Muscle of arm (tissue), 14 donors: ENCODE measurements at places on chromosomes 16 and 17. TPM values are rescaled to one million over a fixed set of nuclear protein-coding genes. Genes with fewer than 3 reads are reported as not detected.

The P3H4 gene
- polyA plus RNA-seq, result 38.7 TPM

The TRAF7 gene
- polyA plus RNA-seq, result 49.2 TPM

The ARL5C gene
- not detected for polyA plus RNA-seq

The PROCA1 gene
- polyA plus RNA-seq, result 1.6 TPM

The LRRC37A3 gene
- polyA plus RNA-seq, result 29.3 TPM

The SMIM22 gene
- 1.2 TPM for polyA plus RNA-seq

The SPIRE2 gene
- 2.7 TPM for polyA plus RNA-seq

The CA7 gene
- polyA plus RNA-seq, result not detected

The SLC5A11 gene
- not detected for polyA plus RNA-seq

The HCRT gene
- not detected for polyA plus RNA-seq

The KRT28 gene
- not detected for polyA plus RNA-seq

The CTF1 gene
- not detected for polyA plus RNA-seq

The CARD14 gene
- 1.5 TPM for polyA plus RNA-seq

- no peak for DNase-seq
These were observed 6.5 kb upstream of the MTMR4 start for GRCh38 chr17:58520843-58521430.

DNA sequence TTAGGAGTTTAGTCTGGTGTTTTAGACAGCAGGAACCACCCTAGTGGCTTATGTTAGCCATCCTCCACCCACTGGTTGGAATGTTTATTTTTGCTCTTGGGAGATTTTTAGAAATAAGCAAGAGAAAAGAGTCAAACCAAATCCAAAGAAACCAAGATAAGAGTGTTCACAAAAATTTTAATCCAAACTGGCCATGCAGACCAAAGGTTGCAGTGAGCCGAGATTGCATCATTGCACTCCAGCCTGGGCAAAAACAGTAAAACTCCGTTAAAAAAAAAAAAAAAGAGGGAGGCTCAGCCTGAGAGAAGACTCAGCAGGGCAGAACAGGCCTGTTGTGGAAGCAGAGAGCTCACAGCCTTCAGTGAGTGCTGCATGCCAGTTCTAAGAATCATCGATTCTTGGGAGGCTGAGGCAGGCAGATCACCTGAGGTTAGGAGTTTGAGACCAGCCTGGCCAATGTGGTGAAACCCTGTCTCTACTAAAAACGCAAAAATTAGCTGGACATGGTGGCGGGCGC, 12.2 kb upstream of the C16orf54 start:
- no peak for DNase-seq

DNA sequence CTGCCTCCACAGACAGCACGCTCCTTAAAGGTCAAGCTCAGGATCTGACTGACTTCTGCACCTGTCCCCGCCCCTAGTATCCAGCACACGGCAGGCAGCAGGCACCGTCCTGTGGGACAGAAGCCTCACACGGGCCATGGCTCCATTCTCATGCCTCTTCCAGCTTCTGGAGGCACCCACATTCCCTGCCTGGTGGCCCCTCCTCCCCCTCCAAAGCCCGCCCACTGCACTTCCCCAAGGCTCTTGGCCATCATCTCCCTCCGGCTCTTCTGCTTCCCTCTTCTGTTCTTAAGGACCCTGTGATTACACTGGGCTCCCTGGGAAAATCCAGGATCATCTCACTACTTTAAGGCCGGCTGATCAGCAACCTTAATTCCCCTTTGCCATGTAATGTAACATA, 3.5 kb downstream of the CANT1 start:
- no peak for DNase-seq

GRCh38 chr16:58655215-58655596, 25.6 kb upstream of the CNOT1 start:
- DNase-seq, result no peak

GRCh38 chr16:62100651-62101050, 64.4 kb upstream of the CDH8 start:
- no peak for DNase-seq

GRCh38 chr17:50169121-50169764, 3.4 kb downstream of the SGCA start:
- DNase-seq, result no peak

DNA sequence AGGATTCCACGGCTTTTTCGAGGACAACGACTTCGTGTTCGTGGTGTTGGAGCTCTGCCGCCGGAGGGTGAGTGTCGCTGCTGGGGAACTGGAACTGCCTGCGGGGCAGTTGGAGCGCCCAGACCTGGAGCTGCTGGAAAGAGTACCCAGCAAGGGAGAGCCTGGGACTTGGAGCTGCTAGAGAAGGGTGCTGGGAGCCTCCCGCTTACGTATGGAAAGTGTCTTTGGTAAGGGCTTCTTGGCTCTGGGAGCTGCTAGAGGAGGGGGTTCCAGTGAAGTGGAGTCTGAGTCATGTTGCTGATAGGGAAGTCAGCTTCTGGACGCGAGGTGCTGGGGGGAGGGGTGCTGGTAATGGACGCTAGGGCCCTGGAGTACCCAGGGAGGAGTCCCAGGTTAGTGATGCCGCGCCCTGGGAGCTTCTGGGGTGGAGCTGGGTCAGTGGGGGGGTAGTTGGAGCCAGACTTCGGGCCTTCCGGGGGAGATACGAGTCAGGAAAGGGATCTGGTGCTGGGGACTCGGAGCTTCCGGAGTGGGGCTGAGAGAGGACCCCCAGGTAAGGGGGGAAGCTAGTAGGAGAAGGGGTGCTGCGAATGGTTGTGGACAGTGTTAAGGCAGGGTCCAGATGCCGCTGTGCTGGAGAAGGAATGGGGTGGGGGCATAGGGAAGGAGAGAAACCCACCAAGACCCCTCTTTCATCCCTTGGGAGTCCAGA, 741 bp downstream of the PLK1 start:
- DNase-seq, result no peak

- DNase-seq, result no peak
These were observed 193.0 kb upstream of the ZFHX3 start for GRCh38 chr16:73240920-73241319.

DNA sequence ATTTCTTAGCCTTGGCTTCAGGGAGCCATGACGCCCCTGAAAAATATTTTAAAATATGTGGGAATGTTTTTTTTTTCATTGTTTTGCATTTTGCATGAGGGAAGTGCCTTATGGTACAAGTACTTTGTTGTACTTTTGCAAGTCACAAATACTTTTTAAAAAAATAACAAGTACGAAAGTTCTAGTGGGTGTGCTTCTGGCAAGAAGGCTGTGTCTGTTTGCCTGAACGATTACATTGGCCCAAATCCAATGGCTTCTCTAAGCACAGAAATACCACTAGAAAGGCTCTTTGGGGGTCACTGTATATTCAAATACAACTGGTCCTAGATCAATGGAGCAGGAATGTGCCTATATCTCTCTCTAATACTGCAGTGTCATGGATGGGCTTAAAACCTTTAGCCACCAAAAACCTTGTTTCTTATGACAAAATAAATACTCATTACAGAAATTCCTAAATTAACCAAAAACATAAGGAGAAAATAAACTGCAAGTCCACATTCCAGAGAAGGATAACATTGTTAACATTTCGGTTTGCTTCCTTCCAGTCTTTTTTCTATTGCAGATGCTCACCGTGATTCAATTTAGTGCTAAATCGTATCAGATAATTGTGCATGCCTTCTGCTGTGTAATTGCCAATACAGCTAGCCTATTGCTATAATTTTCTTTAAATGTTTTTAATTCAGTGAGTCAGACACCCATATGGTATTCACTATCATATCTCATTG, 97.4 kb downstream of the VAT1L start:
- DNase-seq, result no peak

DNA sequence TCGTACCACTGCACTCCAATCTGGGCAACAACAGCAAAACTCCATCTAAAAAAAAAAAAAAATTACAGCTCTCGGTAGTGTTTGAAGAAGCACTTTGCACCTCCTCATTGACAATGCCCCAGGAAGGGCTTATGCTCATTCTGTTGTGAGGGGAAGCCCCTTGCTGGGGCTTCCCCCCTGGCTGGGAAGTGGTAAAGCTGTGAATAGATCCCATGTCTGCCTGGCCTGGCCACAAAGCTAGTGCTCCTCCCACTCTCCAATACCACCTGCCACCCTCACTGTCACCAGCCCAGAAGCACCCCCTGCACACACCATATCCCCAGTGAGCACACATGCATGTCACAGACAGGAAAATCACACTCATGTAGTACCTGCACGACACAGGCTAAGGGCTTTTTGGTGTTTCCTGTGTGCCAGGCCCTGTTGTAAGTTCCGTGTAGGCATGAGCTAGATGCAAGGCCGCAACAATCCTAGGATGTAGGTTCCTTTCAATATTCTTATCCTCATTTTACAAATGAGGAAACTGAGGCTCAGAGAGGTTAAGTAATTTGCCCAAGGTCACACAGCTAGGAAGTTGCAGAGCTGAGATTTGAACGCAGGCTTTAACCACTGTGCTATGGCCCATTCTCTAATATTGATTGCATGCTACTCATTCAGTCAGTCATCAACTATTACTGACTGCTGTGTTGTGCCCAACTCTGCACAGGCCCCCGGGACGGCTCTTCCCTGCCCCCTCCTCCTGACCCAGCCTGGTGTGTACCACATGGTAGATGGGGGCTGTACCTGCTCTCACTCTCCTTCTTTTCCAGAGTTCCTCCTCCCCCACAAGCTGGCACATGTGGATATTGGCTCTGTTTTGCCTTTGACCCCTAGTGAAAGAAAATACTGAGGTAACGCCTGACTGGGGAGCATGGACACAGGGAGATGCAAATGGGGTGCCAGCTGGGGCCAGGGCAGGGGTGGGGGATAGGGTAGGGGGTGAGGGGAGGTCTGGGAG, 11.9 kb upstream of the COL1A1 start:
- no peak for DNase-seq

- DNase-seq, result no peak
These were observed 16.1 kb upstream of the ABCA5 start for GRCh38 chr17:69342896-69343644.

- no peak for DNase-seq
These were observed 8.2 kb downstream of the ADCY7 start for GRCh38 chr16:50274326-50275097.

DNA sequence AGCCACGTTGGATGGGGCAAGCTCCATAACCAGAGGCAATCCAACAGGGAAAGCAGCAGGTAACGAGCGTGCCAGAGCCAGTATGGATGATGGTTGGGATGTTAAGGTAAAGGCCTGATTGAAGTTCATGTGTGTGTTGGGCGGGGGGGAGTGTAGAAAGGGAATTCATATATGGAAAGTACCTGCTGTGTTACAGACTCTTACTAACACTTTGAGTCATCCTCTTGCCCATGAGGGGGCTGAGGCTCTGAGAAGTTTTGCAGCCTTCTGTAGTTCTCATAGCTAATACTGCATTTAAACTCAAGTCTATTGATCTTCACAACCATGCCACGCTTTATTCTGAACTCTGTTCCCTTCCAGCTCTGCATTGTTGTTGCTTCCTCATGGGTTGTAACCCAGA, 28.5 kb downstream of the SYCE1L start:
- no peak for DNase-seq

DNA sequence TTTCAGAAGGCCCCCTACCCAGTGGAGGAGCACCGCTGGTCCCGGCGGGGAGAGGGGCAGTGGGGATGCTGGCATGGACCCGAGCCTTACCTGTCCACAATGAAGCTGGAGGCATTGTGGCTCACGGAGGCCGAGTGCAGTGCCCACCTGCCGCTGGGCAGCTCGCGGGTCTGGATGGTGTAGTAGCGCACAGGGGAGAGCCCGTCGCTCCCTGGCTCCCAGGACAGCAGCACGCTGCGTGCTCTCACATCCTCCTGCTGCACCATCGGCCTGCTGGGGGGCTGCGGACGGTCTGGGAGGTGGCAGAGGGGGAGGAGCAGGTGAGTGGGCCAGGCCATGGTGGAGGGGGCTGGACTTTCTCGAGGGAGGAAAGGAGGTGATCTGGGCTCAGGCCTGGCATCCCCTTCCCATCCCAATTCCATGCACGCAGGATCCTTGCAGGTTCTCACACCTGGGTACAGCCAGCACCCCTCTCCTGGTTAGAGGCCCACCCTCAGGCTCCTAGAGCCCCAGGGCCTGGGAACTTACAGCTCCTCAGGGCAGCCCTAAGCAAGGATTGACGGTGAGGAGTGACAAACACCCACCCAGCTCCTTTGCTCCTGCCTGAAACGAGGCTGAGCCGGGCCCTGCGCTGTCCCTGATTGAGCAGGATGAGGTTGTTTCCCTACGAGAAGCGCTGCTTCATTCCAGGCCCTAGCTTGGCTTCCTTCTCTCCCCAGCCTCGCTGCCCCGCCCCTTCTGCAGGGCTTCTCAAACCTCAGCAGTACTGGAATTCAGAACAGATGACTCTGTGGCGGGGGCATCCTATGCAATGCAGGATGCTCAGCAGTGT, 76.2 kb upstream of the CDC42EP4 start:
- DNase-seq, result no peak

- DNase-seq, result no peak
These were observed 144.1 kb downstream of the RBFOX3 start for GRCh38 chr17:79466562-79467350.

DNA sequence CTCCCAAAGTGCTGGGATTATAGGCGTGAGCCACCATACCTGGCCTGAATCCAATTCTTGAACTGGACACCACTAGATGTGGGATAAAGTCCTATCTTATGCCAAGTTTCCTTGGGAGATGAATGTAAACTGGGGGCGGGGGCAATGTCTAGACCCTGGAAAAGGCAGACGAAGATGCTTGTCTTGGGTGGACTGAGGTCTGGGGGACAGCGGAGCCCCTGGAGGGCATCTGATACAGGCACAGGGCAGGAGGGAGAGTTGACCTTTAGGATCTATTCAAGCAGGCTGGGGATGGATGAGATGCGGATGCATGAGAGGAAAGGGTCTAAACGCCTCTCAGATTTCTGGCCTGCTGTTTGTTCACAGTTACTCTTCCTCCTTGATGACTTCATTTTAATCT, 11.7 kb downstream of the C1QTNF1 start:
- DNase-seq, result no peak

GRCh38 chr17:58121925-58122324, 26.3 kb upstream of the OR4D1 start:
- DNase-seq, result no peak

DNA sequence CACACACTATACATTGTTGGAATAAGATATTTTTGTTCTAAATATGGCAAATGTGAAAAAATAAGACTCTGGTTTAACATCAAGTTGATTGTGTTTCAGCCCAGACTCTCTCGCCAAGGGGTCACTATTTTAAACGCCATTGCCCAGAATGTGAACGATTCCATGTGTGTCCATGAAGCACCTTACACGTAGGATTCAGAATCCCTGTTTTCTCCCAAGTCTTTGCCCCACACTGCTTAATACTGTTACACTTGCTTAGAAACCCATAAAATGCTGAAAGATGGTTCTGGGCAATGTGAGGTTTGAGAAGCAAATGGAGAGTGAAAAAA, 7.7 kb downstream of the HS3ST3B1 start:
- DNase-seq, result no peak

- DNase-seq, result no peak
These were observed 29.7 kb downstream of the FAM222B start for GRCh38 chr17:28812748-28813377.

DNA sequence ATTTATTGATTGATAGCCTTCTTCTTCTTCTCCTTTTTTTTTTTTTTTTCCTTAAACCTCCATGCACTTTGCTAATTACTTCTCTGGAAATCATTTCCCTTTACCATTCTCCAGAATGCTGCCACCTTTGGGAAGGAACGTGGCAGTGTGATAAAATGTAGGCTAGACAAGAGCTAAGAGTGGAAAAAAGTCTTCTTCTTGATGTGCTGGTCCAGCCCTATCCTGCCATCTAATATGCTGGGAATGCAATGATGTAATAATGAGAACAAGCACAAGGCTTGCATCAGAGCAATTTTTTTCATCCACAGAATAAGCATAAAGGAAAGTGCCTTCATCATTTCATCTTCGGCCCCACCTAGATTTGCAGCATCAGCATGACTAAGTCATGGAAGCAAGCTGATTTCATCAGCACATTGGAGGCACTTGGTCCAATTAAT, 128.7 kb upstream of the ZFHX3 start:
- DNase-seq, result no peak
